ENCODE measurements at places on chromosomes 2 and 18.

- no peak for DNase-seq
These were observed 698.1 kb upstream of the NXPH2 start for GRCh38 chr2:139478165-139478914.

DNA sequence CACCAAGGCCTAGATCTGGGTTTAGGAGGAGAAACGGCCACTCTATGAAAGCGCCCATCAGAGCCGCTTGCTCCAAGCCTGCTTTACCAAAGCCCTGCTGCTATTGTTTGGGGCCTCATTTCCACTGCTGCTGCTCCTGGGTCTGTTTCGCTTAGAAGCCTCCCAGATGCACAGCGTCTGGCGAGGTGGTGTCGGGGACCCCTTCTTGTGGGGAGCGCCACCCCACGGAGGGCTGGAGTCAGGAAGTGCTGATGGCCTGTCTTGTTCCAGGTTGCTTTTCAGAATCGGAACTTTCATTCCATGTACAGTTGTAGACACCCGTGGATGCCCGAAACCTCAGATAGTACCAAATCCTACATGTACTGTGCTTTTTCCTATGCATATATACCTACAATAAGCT is 204.9 kb upstream of the TWIST2 start:
- DNase-seq = no peak

DNA sequence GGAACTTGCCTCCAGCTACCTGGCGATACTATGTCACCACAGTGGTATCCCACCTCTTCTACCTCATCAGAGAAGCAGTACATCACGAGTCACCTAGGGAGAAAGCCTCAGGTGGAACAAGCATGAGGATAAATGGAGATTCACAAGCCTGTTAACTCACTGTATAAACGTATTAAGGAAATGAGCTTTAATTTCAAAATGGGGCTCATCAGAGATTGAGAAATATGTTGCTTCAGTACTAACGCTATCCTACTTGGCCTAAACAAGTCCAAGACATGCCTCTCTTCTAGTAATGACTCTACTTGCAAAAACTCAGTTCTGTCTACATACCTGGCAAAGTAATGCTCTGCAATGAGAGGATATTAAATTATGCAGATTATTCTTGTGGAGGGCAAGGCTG is 4.3 kb downstream of the SLC39A6 start:
- no peak for DNase-seq

- no peak for DNase-seq
These were observed 32.0 kb upstream of the MAP2 start for GRCh38 chr2:209391776-209392401.
